ENCODE measurements at places on chromosomes 6 and 20. TPM values are rescaled to one million over a fixed set of nuclear protein-coding genes. Genes with fewer than 3 reads are reported as not detected.

GRCh38 chr6:168713839-168714238 lies 272.9 kb downstream of the SMOC2 start:
- H3K4me1 ChIP-seq = no peaks in the 10 kb centered on the region
- no peak for DNase-seq
- H3K4me3 ChIP-seq = no peak overlapping the region
- no peaks in the 10 kb centered on the region for H3K36me3 ChIP-seq

- no peaks in the 10 kb centered on the region for H3K27me3 ChIP-seq
- H3K36me3 ChIP-seq = no peaks in the 10 kb centered on the region
- no peak overlapping the region for H3K27ac ChIP-seq
- H3K4me1 ChIP-seq = no peaks in the 10 kb centered on the region
Measured at GRCh38 chr6:21628160-21628559, 34.6 kb downstream of the SOX4 start.

- no peak overlapping the region for H3K4me3 ChIP-seq
- no peaks in the 10 kb centered on the region for H3K4me1 ChIP-seq
- no peak overlapping the region for H3K27ac ChIP-seq
- no peak for DNase-seq
- H3K36me3 ChIP-seq = no peaks in the 10 kb centered on the region
Measured at GRCh38 chr6:40672087-40672486, 84.9 kb upstream of the LRFN2 start.

GRCh38 chr20:40966103-40966502 lies 62.5 kb upstream of the TOP1 start:
- no peak overlapping the region for H3K4me3 ChIP-seq
- H3K27me3 ChIP-seq = no peaks in the 10 kb centered on the region
- H3K4me1 ChIP-seq = no peaks in the 10 kb centered on the region
- DNase-seq = no peak

- no peaks in the 10 kb centered on the region for H3K27me3 ChIP-seq
- no peak overlapping the region for H3K4me3 ChIP-seq
- H3K4me1 ChIP-seq = no peaks in the 10 kb centered on the region
- no peak for DNase-seq
- no peaks in the 10 kb centered on the region for H3K36me3 ChIP-seq
Measured at GRCh38 chr6:52657870-52658269, 13.0 kb upstream of the TMEM14A start.

DNA sequence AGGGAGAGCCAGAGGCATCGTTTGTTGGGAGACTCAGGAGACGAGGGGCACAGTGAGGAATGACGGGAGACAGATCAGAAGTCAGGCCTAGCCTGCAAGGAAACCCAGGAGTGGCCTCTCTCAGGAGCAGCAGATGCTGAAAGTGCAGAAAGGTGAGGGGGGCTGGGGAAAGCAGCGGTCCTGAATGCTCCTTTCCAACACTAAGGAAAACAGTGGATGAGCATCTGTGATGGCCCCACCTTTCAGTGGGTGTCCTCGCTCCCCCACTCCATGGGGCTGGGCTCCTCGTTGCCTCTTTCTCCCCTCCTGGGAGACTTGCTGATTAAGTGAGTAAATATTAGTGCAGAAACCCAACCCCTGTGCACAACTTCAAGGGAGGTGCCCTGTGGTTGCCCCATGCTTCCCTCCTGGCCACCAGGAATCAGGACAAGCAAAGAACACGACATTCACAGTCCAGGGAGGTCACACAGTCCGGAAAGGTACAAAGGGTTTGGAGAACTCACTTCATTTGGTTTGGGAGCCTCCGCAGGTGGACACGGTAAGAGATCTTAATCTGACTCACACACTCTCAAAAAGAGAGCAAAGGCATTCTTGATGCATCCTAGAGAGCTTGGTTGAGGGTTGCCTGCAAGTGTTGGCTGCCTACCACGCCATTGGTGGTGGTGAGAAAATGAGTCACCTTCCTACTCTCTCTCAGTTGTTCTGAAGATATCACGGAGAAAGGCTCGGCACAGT lies 9.7 kb upstream of the BPIFB1 start:
- no peak overlapping the region for H3K4me3 ChIP-seq
- no peak for DNase-seq
- H3K27ac ChIP-seq = no peak overlapping the region
- H3K4me1 ChIP-seq = no peaks in the 10 kb centered on the region
- no peaks in the 10 kb centered on the region for H3K36me3 ChIP-seq

- H3K4me1 ChIP-seq = no peaks in the 10 kb centered on the region
- no peak for DNase-seq
- no peaks in the 10 kb centered on the region for H3K27me3 ChIP-seq
- H3K27ac ChIP-seq = no peak overlapping the region
- H3K4me3 ChIP-seq = no peak overlapping the region
- no peaks in the 10 kb centered on the region for H3K36me3 ChIP-seq
Measured at GRCh38 chr6:134875367-134875766, 74.5 kb downstream of the ALDH8A1 start.

DNA sequence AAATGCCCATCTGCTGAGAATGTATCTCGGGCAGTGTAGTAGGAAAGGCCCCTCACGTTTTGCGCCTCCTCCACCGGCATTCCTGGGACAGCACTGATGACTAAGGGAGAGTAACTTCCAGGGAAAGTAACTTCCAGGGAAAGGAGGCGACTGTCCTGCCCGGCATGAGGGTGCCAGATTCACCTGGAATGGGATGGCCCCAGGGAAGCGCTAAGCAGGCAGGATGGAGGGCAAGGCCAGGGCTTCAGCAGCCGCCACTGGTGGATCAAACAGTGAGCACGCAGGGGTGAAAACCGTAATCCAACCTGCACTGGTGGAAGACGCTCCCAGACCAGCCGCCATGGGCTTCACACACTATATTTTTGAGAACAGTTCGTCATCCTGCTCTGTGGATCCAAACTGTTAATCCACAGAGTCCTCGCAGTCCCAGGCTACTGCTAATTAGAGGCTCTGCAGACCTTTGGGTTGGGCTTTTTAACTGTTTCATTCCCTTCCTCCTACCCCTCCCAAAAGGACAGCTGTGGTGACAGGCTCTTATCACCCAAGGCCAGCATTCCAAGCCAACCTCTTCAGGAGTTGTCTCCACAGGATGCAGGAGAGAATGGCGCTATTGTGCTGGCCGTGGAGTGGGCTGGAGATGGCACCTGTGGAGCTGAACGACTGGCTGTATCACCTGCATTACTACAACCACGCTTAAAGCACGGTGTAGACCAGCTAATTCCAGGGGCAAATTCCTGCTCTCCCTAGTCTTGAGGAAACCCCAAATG lies 178.9 kb downstream of the DLL1 start:
- no peaks in the 10 kb centered on the region for H3K4me1 ChIP-seq
- H3K27ac ChIP-seq = no peak overlapping the region
- H3K36me3 ChIP-seq = no peaks in the 10 kb centered on the region

DNA sequence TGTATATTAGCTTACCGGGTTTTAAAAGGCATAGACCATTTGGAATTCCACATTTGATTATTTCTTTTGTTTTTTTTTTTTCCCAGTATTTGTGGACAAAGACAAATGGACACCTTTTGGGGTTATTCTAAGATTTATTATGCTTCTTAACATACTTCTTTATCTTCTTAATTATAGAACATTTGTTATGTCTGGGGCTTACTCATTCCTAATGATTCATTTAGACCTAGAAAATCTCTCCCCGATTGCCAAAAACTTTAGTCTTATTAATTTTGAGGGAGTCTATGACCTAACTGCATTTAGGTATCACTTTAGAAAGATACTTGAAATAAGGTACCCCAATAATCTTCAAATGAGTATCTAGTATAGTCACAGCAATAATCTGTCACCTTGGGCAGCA lies 170.7 kb upstream of the PREP start:
- no peak overlapping the region for H3K4me3 ChIP-seq
- no peak for DNase-seq
- no peaks in the 10 kb centered on the region for H3K4me1 ChIP-seq

DNA sequence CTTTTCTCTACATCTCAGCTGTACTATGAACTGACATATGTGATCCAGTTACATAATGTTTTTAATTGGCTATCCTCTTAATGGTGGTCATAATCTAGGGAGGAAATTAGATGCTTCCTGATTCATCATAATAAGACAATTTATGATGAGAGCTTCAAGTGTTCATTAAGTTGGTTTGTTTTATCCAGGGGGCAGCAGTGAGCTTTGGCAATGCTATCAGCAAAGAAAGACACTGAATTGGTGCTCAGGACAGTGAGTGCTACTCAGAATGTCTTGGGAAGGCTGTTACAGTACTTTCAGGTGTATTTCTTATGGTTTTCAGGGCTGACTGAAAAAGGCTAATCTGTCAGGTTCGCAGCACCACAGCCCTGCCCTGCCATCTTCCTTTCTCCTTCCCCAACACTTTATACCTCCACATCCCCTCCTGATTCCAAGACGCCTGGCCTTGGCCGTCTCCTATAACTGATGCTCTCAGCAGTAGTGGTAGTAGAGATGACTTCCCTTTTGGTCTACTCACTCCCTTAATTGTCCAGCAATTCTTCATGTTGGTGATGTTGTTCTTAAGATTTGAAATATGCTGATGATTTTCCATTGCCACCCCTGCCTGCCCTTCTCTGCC lies 67.0 kb upstream of the TNFAIP3 start:
- no peak overlapping the region for H3K27ac ChIP-seq
- no peak overlapping the region for H3K4me3 ChIP-seq
- DNase-seq = peak; percentile 29
- no peaks in the 10 kb centered on the region for H3K4me1 ChIP-seq

DNA sequence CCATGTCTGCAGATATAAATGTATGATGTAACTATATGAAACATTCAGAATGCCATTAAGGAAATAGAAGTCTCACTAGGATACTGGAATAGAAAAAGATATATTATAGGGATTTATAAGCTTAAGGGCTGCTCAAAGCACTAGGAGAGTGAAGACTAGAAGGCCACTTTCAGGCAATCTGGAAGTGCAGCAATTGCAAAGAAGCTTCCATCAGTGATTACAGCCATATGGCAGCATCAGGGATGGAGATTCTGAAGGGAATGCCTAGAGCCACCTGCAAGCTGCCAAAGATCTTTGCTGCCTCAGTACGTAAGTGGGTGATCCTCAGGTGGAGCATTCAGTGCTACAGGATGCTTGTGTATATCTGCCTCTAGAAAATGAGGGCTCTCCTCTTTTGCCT lies 796.2 kb upstream of the EPHA7 start:
- no peaks in the 10 kb centered on the region for H3K4me1 ChIP-seq
- H3K4me3 ChIP-seq = no peak overlapping the region
- DNase-seq = no peak
- no peak overlapping the region for H3K27ac ChIP-seq

DNA sequence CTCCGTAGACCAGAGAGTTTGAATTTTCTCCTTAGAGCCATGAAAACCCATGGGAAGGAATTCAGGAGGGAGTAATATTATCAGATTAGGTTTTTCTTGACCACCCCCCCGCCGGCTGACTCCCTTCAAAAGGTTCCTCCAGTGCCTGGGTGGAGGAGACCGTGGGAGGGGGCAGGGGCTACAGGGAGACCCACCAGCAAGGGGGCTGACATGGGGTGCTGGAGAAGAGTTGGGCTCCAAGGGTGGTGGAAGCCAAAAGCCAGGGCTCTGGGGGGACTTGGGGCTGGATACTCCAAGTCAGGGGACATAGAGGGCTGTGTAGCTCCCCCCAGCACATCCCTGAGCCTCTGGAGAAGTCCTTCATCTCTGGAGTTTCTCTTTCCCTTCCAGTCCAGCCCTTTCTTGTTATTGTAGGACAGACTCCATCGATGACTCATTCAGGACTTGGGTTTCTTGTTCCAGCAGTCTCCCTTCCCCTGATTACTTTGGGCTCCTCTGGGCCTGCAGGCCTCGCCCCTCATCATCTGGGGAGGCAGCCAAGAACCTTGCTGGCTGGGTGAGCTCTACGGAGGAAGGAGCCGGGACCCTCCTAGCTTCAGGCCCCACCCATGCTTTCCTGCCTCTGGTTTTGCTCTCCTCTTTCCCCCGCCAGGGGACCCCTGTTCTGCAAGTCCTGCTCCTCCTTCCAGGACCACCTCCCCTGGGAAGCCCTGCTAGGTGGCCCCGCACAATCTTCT lies 10.5 kb upstream of the KIAA1755 start:
- H3K4me3 ChIP-seq = no peak overlapping the region
- H3K27ac ChIP-seq = peak overlapping the region; percentile 8
- peaks cover 3% of the 10 kb centered on the region for H3K4me1 ChIP-seq
- no peaks in the 10 kb centered on the region for H3K27me3 ChIP-seq

DNA sequence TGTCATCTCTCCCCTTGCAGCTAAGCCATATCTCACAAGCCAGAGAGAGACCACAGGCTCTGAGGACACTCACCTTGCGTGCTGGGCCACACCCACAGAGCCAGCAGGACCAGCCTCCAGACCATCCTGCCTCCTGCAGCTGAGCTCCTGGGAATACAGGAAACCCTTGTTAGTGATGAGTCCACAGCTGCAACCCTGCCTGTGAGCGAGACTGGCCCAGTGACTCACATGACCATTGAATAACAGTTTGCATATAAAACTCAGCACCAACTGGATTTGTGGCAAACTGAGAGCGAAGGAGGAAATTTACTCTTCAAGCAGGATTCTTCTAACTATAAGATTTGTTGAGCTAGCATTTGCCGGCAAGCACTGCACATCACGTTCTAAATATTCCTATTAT lies 3.0 kb downstream of the THBS2 start:
- peaks cover 12% of the 10 kb centered on the region for H3K4me1 ChIP-seq
- H3K36me3 ChIP-seq = peaks cover 31% of the 10 kb centered on the region
- peak; percentile 52 for DNase-seq
- H3K4me3 ChIP-seq = no peak overlapping the region

DNA sequence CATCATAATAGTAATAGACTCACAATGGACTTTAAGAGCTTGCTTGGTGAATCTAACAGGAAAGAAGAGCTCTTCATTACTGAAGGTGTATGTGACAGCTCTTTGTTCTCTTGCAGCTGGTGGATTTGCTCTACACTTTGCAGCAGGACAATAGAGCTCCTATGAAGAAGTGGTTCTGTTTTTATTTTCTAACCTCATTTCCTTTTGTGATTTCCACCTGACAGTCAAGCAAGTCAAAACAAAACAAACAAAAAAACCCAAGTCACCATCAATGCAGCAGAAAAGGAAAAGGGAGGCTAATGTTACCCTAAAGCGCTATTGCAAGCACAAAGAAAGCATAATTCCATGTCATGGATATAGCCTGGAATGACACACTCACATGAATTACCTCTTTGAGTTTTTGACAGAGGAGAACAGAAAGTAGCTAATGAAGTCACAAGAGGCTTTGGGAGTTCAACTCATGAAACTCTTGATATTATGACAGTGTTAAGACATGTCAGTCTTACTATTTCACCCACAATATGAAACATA lies 1188.1 kb downstream of the EPHA7 start:
- DNase-seq = no peak
- no peaks in the 10 kb centered on the region for H3K27me3 ChIP-seq
- H3K36me3 ChIP-seq = no peaks in the 10 kb centered on the region
- H3K27ac ChIP-seq = no peak overlapping the region

DNA sequence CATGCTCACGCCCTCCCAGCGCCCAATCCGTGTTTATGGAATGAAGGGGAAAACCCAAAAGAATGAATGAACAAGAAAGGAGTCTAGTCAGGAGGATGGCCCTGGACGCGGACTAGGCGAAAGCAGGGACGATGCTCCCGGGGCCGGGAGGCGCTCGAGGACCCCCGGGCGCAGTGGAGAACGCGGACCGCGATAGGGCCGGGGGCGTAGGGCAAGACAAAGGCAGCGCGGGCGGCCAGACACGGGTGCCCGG lies 758 bp downstream of the GCLC start:
- peaks cover 45% of the 10 kb centered on the region for H3K4me1 ChIP-seq
- peak overlapping the region; percentile 98 for H3K27ac ChIP-seq
- DNase-seq = no peak
- no peaks in the 10 kb centered on the region for H3K36me3 ChIP-seq

GRCh38 chr20:56689318-56689717 lies 60.2 kb downstream of the TFAP2C start:
- no peak overlapping the region for H3K4me3 ChIP-seq
- no peaks in the 10 kb centered on the region for H3K36me3 ChIP-seq
- peaks cover 30% of the 10 kb centered on the region for H3K27me3 ChIP-seq
- no peak for DNase-seq
- no peak overlapping the region for H3K27ac ChIP-seq

Gene ISM1
- 0.46 TPM for total RNA-seq

Gene NCR2
- not detected for total RNA-seq

Gene GPR63
- total RNA-seq = 0.67 TPM

Gene SAMHD1
- 47.0 TPM for total RNA-seq

Measured in heart left ventricle (tissue), 16 donors.